SK-N-SH (cell line): ENCODE measurements at places on chromosomes 1 and 21. TPM values are rescaled to one million over a fixed set of nuclear protein-coding genes. Genes with fewer than 3 reads are reported as not detected.

- no peaks in the 10 kb centered on the region for H3K4me1 ChIP-seq
- no peaks in the 10 kb centered on the region for H3K36me3 ChIP-seq
- peak; percentile 39 for DNase-seq
- no peak overlapping the region for H3K27ac ChIP-seq
- H3K4me3 ChIP-seq = no peak overlapping the region
Measured at GRCh38 chr1:56477164-56478111, 101.9 kb downstream of the PLPP3 start.

The OBSCN gene
- polyA plus RNA-seq = 3.4 and 4.0 TPM in 2 replicates

DNA sequence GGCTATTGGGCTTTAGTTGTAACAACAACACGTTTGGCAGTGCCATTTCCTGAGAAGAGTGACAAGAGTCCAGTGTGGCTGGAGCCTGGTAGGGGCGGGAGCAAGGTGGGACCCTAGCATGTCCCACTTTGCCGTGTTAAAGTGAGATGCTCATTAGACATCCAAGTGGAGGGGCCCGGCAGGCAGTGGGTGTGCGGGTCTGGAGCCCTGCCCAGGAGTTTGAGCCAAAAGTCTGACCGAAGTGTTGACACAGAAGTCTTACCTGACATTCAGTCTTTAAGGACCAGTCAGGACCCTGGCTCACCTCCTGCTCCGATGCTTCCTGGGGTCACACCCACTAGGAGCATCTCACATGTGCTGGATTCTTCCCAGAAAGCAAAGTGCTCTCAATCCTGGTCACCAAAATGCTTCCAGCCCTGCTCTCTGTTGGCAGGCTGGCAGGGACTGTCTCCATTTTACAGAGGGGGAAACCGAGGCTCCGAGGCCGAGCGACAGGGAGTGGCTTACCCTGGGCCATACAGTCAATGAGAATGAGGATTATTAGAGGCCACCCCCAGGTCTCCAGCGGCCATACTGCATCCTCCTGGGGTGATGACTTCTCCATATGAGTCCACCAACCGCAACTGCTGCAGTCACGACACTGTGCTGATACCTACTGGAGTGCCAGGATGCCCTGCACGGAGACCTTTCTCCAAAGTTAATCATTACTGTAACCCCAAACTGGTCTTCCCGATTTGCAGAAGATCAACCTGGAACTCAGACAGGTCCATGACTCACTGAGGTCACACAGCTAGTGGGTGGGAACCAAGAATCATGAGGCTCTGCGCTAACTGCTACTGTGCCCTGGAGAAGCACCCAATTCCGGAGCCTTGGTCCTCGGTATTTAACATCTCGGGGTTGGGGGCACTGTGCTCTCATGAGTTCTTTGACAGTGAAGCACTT lies 112.7 kb downstream of the PRDM2 start:
- no peaks in the 10 kb centered on the region for H3K27me3 ChIP-seq
- H3K36me3 ChIP-seq = no peaks in the 10 kb centered on the region
- no peak overlapping the region for H3K4me3 ChIP-seq
- H3K4me1 ChIP-seq = no peaks in the 10 kb centered on the region

The PTPN7 gene
- not detected in 2 replicates for polyA plus RNA-seq

The RHBDL2 gene
- polyA plus RNA-seq = 0.06 and 0.07 TPM in 2 replicates

GRCh38 chr1:209319057-209319432 lies 264.5 kb upstream of the CAMK1G start:
- no peaks in the 10 kb centered on the region for H3K36me3 ChIP-seq
- DNase-seq = no peak
- peak overlapping the region; percentile 25; the same call in 1 of the 2 replicates for H3K27ac ChIP-seq
- no peak overlapping the region for H3K4me3 ChIP-seq
- 0 out of 2 replicates have a peak, but pooled peaks cover 5% of the 10 kb centered on the region for H3K4me1 ChIP-seq

GRCh38 chr1:76905876-76906595 lies 38.8 kb downstream of the ST6GALNAC5 start:
- no peak overlapping the region for H3K4me3 ChIP-seq
- no peaks in the 10 kb centered on the region for H3K4me1 ChIP-seq
- DNase-seq = no peak
- H3K27ac ChIP-seq = no peak overlapping the region

The COL6A1 gene
- 37.3 and 107 TPM in 2 replicates for polyA plus RNA-seq

The SPRR3 gene
- polyA plus RNA-seq = not detected in 2 replicates

DNA sequence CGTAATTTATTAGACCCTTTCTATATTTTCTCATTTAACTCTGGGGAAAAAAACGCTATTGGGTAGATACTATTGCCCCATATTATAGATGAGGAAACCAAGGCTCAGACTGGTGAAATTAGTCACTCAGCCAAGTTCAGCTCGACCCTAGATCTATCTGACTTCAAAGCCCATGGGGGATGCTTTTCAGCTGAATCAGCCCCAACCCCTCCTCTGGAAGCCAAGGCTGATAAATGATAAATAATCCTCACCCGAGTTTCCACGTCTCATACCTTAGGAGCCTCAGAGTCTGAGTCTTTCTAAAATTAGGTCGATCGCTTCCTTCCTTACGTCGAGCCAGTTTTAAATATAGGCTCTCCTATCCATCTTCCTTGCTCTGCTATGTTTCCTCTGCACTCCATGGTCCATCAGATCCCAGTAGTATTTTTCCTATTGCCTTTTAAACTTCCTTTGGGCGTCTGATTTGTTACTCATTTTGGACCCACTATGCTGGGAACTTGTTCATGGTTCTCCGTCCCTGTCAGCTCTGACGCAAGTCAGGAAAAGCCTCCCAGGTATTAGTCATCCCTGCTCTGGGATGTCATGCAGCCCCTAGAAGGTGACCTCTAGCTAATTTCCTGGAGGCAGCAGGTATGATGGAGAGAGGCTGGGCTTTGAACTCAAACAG lies 122.8 kb downstream of the PLPP3 start:
- DNase-seq = no peak
- no peak overlapping the region for H3K4me3 ChIP-seq
- no peaks in the 10 kb centered on the region for H3K27me3 ChIP-seq
- peak overlapping the region; percentile 15; the same call in 1 of the 2 replicates for H3K27ac ChIP-seq
- H3K4me1 ChIP-seq = peaks cover 24% of the 10 kb centered on the region

The SSR2 gene
- 1,136 and 1,763 TPM in 2 replicates for polyA plus RNA-seq

GRCh38 chr21:28745131-28746016 lies 247.3 kb downstream of the LTN1 start:
- peak; percentile 52 for DNase-seq
- no peaks in the 10 kb centered on the region for H3K36me3 ChIP-seq
- H3K4me3 ChIP-seq = peak overlapping the region; percentile 38
- no peaks in the 10 kb centered on the region for H3K27me3 ChIP-seq
- H3K4me1 ChIP-seq = peaks cover 15% of the 10 kb centered on the region

DNA sequence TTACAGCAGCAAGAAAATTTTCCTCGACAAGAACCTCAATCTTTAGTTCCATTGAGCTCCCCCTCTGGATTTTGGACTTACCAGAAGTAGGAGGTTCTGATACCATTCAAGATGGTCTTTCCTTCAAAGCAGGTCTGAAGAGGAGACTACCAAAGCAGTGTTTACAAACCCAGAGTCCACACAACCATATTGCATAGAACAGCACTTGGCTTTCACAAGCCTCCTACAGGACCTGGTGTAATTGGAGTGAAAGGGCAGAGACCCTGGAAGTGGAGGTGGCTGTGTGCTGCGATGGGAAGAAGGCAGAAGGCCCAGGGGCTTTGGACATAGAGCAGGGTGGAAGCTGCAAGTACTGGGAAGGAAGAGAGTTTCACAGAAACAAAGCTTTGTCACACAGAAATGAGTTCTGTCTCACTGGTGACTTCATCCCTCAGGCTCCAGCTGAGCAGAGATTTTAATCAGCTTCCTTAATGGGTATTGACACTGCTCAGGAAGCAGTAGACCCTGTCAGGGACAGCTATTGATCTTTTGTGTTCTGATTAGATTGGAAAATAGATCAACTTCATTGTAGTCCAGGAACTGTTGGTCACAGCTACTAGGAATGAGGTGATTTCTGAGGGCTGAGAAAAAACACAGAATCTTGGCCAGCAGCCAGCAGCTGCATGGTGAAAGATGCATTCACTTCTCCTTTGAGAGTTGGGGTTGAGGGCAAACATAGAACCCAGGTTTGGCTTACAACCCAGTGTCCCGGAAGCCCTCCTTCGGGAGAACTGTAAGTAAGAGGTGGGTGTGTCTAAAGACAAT lies 124.0 kb downstream of the SYT2 start:
- H3K27me3 ChIP-seq = no peaks in the 10 kb centered on the region
- H3K4me1 ChIP-seq = peaks cover 35% of the 10 kb centered on the region
- DNase-seq = peak; percentile 44
- H3K27ac ChIP-seq = peak overlapping the region; percentile 73
- H3K36me3 ChIP-seq = no peaks in the 10 kb centered on the region

DNA sequence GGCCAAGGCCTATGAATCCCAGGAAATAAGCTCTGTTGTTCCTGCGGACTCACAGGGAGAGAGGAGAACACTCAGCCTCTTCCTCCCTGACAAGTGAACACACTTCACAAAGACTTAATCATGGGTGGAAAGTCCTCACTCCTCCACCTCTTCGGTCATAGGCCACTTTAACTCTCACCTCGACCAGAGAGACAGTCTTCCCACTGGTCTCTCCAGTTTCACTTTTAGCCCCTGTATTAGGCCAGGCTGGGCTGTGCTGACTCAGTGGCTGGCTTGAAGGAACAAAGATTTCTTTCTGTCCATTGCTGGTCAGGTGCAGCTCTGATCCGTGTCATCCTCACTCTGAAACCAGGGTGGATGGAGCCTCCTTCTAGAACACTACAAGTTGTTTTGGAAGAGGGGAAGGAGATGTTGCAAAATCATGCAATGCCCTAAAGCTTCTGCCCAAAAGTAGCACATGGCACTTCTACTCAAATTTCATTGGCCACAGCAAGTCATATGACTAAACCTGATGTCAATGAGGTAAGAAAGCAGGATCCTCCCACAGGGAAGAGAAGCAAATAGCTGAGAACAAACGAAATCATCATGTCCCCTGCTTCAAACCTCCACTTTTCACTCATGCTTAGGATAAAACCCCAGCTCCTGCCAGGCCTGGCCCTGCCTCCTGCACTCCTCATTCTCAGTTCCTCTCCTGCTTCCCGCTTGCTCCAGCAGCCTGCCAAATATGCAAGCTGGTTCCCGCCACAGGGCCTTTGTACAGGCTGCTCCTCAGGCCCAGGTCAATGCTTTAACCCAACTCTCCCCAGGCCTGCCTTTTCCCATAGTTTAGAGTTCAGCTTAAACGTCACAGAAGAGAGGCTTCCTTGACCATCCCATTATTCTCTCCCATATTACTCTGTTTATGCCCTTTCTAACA lies 150.5 kb upstream of the RUNX3 start:
- H3K4me1 ChIP-seq = no peaks in the 10 kb centered on the region
- no peaks in the 10 kb centered on the region for H3K36me3 ChIP-seq
- peaks cover 6% of the 10 kb centered on the region; the same call in 1 of the 2 replicates for H3K27me3 ChIP-seq
- H3K27ac ChIP-seq = no peak overlapping the region; the same call in 1 of the 2 replicates

GRCh38 chr21:46049890-46050667 lies 47.8 kb upstream of the COL6A2 start:
- no peak overlapping the region for H3K27ac ChIP-seq
- H3K36me3 ChIP-seq = no peaks in the 10 kb centered on the region
- no peaks in the 10 kb centered on the region for H3K4me1 ChIP-seq
- no peak for DNase-seq

DNA sequence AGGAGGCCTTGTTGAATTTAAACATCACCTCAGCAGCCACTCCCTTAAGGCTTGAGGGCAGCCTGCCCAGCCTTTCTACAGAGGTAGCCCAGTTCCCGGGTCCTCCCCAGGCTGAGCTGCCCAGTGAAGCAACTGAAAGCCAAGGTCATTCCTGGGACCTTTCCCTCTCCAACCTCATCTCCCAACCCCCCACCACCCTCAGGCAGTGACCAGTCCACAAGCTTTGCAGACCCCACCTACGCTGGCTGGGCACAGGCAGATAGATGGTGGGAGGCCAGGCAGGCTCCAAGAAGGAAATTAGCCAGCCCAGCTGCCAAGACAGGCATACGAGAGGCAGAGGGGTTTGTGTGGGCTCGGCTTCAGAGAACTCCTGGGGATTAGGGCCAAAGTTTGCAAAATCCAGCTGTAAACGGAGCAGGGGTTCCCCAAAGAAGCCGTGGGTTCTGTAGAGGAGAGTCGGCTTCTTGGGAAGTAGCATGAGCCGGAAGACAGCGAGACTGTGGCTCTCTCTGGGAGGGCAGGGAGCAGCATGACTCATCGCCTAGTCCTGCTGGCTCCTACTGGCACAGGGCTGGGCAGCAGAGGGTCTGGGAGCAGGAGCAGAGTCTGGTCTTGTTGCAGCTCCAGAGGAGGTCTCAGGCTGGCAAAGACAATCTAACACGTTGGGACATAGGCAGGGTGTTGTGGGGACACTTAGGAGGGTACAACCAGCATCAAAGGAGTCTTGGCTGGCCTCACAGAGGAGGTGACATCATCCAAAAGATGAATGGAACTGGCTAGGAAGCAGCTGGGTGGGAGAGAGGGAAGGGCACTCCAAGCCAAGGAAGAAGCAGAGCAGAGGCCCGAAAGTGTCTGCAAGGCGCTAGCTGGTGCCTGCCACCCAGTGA lies 2.8 kb upstream of the ZC3H12A start:
- no peaks in the 10 kb centered on the region for H3K27me3 ChIP-seq
- no peaks in the 10 kb centered on the region; the same call in 1 of the 2 replicates for H3K36me3 ChIP-seq
- DNase-seq = peak; percentile 80
- peaks cover 46% of the 10 kb centered on the region for H3K4me1 ChIP-seq

The CELA2A gene
- not detected in 2 replicates for polyA plus RNA-seq

DNA sequence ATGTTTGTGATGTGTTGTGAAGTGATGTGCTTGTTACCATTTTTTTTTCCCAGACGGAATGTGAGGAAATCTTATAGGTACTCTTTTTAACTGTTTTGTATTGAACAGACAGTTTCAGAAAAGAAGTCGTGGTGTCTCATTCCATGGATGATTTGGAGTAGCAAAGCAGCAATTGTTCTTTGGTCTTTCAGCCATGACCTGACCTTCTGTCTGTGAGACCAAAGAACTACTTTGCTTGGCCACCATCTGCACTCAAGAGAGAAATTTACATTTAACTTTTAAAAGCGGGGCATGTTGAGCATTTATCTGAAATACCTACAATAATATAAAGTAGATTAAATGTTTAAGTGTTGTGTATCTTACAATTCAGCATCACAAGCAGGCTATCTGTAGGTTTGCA lies 90.2 kb downstream of the SDCCAG8 start:
- peaks cover 10% of the 10 kb centered on the region; the same call in 1 of the 2 replicates for H3K4me1 ChIP-seq
- H3K36me3 ChIP-seq = peaks cover 35% of the 10 kb centered on the region
- H3K4me3 ChIP-seq = no peak overlapping the region
- no peak for DNase-seq

The ZFP69B gene
- 1.7 and 2.1 TPM in 2 replicates for polyA plus RNA-seq

The LYPD8 gene
- polyA plus RNA-seq = 1.5 and 1.6 TPM in 2 replicates

The SEC16B gene
- polyA plus RNA-seq = 0.31 and 0.32 TPM in 2 replicates
